Activated CD8-positive, alpha-beta memory T cell treated with anti-CD3 and anti-CD28 coated beads, Interleukin-2, amount 10 ng/mL, durations not matched to agents 7 days and 5 days (primary cell): ENCODE measurements at places on chromosomes 16 and 17.

GRCh38 chr16:66127459-66128370, 238.8 kb upstream of the CDH5 start:
- no peak for DNase-seq

GRCh38 chr16:24652803-24653202, 76.6 kb upstream of the TNRC6A start:
- no peak for DNase-seq

DNA sequence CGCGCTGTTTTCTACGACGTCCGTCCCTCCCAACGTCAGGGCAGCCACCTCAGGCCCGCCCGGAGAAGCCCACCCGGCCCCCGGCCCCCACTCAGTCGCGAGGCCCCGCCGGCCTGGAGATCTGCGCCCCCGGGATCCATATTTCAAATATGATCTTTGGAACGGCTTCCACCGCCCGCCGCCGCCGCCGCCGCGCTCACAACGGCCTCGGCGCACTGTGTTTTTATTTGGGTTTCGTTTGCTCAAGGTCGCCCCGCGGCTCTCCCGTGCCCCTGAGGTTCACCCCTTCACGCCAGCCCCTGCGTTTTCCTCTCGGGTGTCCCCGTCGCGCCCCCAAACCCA, 4.2 kb upstream of the CBX4 start:
- DNase-seq: no peak

- DNase-seq: no peak
Observed at GRCh38 chr17:80874866-80875445, 116.7 kb upstream of the CHMP6 start.

DNA sequence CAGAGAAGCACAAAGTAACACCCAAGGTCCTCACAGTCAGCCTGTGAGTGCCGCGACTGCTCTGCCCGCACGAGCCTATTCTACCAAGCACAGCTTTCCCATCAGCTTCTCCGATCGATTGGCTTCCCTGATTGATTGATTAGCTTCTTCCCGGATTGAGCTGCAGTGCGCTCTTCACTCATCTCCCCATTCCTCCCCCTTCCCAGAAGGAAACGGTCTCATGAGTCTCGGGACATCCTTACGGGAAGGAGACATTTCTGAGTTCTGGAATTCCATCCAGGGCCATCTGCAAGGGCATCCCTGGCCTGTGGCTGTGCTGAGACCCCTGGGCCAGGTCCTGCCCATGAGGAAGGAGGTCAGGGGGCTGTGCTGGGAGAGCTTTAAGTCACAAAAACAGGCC, 18.0 kb downstream of the PIEZO1 start:
- DNase-seq: no peak

DNA sequence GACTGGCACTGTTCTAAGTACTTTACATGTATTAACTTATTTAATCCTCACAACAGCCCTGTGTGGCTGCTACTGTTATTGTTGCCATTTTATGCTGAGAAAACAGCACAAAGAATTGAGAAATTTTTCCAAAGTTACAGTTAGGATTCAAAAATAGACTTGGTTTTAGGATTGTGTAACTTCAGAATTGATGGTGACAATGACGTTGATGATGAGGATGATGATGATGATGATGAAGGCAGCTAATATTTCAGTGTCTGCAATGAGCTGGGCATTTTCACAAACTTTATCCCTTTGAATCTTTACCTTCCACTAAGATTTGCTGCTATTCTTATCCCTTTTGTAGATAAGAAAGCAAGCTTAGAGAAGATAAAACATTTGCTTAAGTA, 22.1 kb downstream of the PRKCB start:
- no peak for DNase-seq

- no peak for DNase-seq
Observed at GRCh38 chr17:21183468-21183867, 30.5 kb downstream of the TMEM11 start.

DNA sequence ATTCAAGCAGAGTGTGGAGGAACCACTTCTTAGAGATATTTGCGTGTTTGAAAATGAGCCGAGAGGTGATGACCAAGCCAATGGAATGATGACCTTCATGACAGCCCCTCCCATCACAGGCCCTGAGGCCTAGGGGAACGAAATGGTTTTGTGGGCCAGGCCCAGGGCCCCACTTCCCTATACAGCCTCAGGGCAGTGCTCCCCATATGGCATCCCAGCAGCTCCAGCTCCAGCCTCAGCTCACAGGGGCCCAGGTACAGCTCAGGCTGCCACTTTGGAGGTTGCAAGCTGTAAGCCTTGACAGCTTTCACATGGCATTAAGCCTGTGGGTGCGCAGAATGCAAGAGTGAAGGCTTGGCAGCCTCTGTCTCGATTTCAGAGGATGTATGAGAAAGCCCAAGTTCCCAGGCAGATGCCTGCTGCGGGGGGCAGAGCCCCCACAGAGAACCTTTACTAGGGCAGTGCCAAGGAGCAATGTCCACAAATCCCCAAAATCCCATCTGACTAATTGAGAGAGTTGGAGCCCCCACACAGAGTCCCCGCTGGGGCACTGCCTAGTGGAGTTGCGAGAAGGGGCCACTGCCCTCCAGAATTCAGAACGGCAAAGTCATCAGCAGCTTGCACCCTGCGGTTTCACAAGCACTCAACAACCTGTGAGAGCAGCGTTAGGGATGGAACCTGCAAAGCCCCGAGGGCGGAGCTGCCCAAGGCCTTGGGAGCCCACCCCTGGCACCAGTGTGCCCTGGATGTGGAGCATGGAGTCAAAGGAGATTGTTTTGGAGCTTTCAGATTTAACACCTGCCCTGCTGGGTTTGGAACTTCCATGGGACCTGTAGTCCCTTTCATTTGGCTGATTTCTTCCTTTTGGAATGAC, 21.2 kb downstream of the CHMP6 start:
- DNase-seq: no peak

GRCh38 chr16:30977502-30977901, 7.5 kb upstream of the HSD3B7 start:
- DNase-seq: no peak

- no peak for DNase-seq
Observed at GRCh38 chr16:76370344-76370743, 93.1 kb downstream of the CNTNAP4 start.

DNA sequence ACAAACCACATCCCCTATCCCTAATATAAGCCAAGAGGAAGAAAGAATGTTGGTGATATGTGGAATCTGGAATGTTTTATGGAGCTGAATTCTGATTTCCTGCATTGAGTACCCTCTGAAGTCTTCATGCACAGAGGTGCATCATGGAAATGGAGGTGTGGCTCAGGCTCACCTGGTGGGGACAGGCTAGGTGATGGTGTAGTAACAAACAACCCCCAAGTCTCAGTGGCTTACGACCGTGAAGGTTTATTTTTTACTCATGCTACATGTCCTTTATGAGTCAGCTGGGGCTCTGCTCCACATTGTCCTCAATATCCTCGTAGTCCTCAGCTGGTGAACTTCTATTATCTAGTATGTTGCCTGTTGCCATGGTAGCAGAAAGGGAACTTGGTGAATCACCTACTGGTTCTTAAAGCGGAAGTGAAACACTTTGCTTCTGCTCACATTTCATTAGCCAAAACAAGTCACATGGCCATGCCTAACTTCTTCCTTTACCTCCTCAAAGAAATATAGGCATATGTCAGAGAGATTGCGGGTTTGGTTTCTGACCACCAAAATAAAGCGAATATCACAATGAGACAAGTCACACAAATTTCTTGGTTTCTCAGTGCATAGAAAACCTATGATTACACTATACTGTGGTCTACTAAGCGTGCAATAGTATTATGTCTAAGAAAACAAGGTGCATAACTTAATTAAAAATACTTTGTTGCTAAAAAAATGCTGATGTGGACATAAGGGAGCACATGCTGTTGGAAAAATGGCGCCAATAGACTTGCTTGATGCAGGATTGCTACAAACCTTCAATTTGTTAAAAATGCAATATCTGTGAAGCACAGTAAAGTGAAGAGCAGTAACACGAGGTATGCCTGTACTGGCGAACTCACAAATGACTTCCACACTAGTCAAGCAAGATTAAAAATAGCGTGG, at the start of gene PMFBP1:
TSS of gene PMFBP1 (minus strand) at position 51 of the 930 bp plus-strand sequence. CDS start 947 bp downstream, outside the sequence.
- DNase-seq: peak; percentile 43

GRCh38 chr16:12513791-12514175, 289.9 kb downstream of the CPPED1 start:
- DNase-seq: no peak

DNA sequence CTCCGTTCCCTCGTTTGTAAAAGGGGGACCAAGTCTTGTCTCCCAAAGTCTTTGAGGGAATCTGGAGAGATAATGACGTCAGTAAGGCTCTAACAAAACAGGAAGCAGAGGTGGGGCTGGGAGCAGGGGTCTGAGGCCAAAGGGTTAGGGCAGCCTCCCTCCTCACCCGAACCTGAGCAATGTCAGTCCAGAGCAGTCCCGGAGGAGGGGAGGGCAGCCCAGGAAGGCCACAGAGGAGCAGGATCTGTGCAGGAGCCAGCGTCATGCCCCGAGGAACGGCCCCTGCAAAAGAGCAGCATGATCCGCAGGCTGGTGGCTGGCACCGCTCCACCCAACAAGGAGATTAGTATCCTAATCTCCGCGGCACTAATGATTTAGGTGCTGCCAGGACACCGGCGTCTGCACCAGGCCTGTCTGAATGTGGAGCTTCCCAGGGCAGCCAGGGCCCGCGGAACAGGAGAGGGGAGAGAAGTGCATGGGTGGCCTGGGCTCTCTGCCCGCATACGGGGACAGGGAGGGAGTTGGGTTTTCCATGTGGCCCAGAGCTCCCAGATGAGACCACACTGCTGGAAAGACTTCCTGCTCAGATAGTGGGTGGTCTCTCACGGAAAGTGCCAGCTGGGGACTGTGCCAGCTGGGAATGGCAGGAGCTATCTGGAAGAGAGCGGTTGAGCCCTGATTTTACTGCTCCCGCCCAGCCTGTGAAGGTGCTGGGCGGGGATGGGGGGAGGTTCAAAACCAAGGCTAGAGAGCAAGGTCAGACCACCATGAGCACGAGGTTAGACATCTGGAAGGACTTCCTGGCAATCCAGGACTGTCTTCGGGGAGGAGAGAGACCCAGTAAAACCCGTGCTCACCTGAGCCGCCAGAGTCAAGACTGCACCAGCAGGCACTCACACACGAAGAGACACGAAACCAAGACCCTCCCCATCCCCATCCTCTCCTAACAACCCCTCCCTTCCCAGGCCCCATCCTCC, 11.0 kb upstream of the KRT17 start:
- no peak for DNase-seq

- no peak for DNase-seq
Observed at GRCh38 chr17:19385521-19385983, 1.4 kb downstream of the MFAP4 start.

DNA sequence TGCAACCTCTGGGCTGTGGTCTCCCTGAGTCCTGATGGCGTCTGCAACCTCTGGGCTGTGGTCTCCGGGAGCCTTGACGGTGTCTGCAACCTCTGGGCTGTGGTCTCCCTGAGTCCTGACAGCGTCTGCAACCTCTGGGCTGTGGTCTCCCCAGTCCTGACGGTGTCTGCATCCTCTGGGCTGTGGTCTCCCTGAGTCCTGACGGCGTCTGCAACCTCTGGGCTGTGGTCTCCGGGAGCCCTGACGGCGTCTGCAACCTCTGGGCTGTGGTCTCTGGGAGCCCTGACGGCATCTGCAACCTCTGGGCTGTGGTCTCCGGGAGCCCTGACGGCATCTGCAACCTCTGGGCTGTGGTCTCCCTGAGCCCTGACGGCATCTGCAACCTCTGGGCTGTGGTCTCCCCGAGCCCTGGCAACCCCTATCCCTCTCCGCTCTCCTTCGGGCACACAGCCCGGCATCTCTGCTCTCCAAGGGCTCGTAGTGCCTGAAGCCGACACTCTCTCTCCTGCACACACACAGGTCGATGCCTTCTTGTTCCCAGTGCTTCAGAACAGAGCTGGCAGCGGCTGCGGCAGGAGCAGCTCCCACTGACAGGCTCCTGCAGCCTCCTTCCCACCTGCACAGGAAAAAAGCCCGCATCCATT, 45.6 kb downstream of the METRNL start:
- DNase-seq: peak; percentile 80

DNA sequence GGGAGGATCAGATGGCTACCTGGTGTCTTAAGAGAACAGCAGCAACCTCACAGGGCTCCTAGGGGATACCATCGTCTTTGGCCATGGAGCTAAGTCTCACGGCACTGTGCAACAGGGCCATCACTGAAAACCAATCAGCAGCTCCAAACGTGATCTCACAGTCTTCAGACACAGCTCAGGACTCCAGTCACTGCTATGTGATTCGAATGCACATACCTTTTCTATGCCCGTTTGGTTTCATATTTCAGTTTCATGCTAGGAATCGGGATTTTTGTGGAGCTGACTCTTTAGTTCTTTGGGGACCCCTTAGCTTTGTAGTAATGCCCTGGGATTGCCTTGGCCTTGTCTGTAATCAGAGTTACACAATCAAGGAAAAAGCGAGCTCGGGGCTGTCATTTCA, 162.8 kb upstream of the CDH11 start:
- DNase-seq: no peak

GRCh38 chr16:50816901-50817555, 75.1 kb downstream of the CYLD start:
- no peak for DNase-seq

GRCh38 chr16:27230562-27231001, 27.3 kb downstream of the KDM8 start:
- DNase-seq: peak; percentile 90

DNA sequence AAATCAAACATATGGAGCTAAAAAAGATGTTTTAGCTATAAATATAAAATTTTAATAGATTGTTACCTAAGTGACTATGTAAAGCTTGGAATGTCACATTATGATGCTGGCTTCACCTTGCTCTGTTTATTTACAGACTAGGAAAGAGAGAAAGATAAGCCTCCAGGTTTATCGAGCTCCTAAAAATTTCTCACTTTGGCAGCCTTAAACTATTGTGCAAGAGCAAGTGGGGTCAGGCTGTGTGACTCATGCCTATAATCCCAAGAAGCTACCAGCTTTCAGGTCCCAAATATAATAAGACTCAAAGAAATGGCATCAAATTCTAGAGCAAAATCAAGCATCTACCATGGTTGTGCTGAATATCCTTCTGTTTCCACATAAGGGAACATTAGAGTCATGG, 34.3 kb upstream of the PRSS54 start:
- DNase-seq: no peak

- DNase-seq: no peak
Observed at GRCh38 chr17:42041619-42042018, 8.8 kb downstream of the C17orf113 start.

- DNase-seq: no peak
Observed at GRCh38 chr17:58246104-58246740, 7.8 kb downstream of the LPO start.

DNA sequence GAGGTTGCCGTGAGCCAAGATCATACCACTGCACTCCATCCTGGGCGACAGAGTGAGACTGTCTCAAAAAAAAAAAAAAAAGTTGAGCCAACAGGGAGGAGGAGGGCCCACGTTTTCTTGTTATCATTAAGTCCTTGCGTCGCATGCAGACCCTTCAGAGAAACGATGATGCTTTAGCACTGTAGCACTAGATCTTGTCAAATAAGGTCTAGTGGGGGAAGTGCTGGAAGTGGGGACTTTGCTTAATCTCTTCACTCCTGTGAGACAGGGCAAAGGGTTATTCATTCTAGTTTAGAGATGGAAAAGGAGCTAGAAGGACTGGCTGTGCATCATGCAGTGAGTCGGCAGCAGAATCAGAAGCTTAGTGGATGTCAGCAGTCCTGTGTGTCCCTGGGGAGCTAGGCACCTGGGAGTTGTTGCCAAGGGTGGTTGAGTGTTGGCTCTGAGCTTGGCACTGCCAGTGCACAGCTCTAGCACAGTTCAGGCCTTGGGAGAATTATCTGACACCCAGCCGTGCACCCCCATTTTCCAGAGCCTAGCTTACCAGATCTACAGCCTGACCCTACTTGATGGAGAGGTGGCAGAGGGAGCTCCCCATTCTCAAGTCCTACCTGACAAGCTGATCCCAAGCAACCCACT, 33.4 kb upstream of the TBX2 start:
- DNase-seq: no peak
